ENCODE measurements at places on chromosomes 3 and 15. TPM values are rescaled to one million over a fixed set of nuclear protein-coding genes. Genes with fewer than 3 reads are reported as not detected.

The UACA gene
- total RNA-seq, result 195 TPM

The ATP13A5 gene
- total RNA-seq, result not detected

The DNAH1 gene
- 3.5 TPM for total RNA-seq

GRCh38 chr3:185716436-185717108 is 108.3 kb downstream of the IGF2BP2 start:
- no peak for DNase-seq

- no peak for DNase-seq
Observed at GRCh38 chr3:12875857-12876836, 34.8 kb upstream of the RPL32 start.

DNA sequence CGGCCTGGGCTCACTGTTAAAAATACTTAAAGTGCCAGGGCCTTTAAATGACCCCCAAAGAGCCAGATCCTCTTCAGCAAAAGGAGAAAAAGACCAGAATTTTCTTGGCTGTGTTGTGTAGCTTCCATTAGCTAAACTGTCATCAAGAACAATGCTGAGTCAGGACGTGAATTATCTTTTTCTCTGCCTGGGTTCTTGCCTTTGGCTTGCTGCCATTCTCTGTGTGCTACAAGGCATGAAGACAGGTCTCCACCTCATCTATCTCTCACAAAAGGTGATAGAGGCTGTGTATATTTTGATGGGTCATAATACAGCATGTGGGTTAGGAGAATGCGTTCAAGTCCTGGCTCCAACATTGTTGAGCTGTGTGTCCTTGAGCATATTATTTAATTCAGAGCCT is 52.4 kb upstream of the SELENOK start:
- no peak for DNase-seq

- DNase-seq, result no peak
Observed at GRCh38 chr3:188319569-188319968, 165.6 kb downstream of the LPP start.

GRCh38 chr15:59174835-59175831 is 31.5 kb upstream of the LDHAL6B start:
- no peak for DNase-seq

- no peak for DNase-seq
Observed at GRCh38 chr15:57662802-57663201, 43.7 kb upstream of the POLR2M start.

DNA sequence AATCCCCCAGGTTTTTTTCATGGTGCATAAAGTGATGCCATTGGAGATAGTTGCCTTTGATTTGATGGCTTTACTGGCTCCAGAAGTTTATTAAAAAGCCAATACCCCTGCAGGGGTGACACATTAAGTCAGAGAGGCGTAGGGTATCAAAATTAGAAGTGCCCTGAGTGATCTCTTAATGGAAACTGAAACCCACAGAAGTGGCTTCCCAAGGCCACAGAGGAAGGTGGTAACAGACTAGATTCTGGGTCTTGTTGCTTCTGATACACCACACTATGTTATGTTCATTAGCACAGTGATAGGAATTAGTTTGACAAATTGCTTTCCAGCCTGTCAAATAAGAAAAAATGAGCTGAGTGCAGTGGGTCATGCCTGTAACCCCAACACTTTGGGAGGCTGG is 112.3 kb downstream of the IQCH start:
- DNase-seq, result no peak
